ENCODE measurements at places on chromosomes 2 and 18.

- DNase-seq, result no peak
Measured at GRCh38 chr2:219111375-219112061, 49.1 kb downstream of the NHEJ1 start.

- no peak for DNase-seq
Measured at GRCh38 chr2:39737661-39738060, 41.4 kb downstream of the THUMPD2 start.

- no peak for DNase-seq
Measured at GRCh38 chr2:101200676-101201075, 49.5 kb upstream of the TBC1D8 start.

DNA sequence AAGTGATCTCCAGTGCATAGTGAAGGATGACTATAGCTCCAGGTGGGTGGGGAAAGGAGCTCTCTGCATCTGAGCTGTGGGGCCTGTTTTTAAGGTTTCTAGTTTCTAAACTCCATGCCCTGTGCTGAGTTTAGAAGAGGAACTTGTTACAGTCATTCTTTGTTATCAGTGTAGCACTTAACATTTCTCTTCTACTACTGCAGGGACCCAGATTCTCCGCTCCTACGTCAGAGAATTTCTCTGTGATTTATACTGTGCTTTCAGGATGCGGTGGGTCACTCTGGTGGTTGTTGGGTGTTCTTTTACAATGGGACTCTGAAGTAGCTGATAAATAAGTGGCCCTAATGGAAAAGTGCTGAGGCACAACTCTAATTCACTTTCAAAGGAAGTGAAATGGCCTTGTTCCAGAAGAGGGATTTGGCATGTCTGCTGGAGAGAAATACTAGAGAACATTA lies 122.0 kb downstream of the WDSUB1 start:
- DNase-seq, result no peak

GRCh38 chr18:46040747-46041104 lies 31.3 kb downstream of the PSTPIP2 start:
- no peak for DNase-seq

DNA sequence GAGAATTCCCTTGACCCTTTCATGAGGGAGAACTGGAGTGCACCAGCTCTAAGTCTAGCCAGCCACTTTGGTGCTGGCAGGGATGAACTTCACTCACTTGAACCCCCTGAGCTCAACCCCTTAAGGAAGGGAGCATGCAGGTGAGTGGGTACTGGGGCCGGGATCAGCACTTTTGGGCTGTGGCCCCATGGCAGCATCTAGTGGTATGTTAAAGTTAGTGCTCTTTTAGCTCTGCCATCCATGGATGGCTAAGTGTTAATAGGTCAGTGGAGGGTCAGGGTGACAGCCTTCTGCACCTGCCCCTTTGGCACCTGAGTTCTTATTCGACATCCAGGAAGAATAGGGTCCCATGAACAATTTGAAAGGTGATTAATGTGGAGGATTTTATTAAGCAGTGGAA lies 689.0 kb upstream of the FSHR start:
- DNase-seq, result no peak

GRCh38 chr2:10469301-10469700 lies 21.2 kb upstream of the ODC1 start:
- DNase-seq, result no peak

DNA sequence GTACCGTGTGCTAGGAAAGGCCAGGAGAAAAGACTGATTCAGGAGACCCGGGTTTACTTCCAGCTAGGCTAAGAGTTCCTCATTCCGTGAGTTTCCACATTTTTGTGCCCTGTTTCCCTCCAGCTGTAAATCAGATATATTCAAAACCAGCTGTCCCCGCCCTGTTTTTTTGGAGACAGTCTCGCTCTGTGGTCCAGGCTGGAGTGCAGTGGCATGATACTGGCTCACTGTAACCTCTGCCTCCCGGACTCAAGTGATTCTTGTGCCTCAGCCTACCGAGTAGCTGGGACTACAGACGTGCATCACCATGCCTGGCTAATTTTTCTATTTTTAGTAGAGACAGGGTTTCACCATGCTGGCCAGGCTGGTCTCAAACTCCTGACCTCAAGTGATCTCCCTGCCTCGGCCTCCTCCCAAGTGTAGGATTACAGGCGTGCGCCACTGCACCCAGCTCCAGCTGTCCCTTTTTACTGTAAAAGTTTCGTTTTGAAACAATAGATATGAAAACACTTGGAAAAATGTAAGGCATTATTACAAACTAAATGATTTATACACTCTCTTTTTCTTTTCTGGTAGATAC lies 112.8 kb upstream of the SEC11C start:
- DNase-seq, result no peak

GRCh38 chr2:166591226-166591625 lies 97.2 kb upstream of the SCN7A start:
- no peak for DNase-seq

GRCh38 chr2:176443946-176444345 lies 174.7 kb downstream of the MTX2 start:
- no peak for DNase-seq
